CD4-positive, CD25-positive, alpha-beta regulatory T cell (primary cell): ENCODE measurements at places on chromosomes 7 and 10.
A peak's percentile ranks its signal among the peaks of the same experiment; 100 is the strongest.

DNA sequence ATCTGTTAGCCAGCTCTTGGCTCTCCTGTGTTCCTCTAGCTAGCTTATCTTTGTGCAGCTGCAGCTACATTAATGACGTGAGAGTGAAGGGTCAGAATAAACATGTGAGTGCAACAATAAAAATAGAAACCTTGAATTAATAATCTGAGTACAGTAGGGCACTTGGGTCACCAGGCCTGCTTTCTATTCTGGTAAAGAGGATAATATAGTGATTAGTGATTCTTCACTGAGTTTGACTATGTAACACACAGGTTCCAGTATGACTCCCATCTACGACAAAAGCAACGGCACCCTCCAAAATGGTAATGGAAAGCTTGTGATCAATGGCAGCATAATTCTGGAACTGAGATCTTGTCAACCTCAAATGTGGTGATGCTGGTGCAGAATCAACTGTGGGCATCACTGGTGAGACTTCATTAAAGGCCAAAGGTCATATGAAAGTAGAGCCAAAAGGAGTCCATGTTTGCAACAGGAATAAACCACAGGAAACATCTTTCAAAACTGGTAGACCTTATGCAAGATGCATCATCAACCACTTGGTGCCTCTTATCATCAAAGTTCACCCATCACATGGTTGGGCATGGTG is 77.6 kb downstream of the NRBF2 start:
- DNase-seq = no peak

DNA sequence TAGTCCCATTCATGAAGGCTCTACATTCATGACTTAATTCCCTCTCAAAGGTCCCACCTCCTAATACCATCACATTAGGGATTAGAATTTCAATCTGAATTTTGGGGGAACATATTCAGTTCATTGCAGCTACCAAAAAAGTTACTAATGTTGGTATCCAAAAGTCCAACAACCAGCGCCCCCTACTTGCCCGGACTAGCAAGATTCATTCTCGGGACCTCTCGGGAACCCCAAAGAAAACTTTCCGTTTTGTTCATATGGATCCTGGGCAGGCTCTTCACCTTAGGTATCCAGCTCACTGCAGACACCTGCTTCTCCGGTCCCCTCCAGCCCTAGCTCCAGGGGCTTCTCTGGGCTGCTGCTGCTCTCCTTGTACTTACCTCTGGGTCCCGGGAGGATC is 8.9 kb upstream of the GRK5 start:
- peak; percentile 32 for DNase-seq

GRCh38 chr10:70500812-70501301 is 22.3 kb downstream of the PALD1 start:
- no peak for DNase-seq

GRCh38 chr10:23432639-23433038 is 6.2 kb upstream of the OTUD1 start:
- DNase-seq = no peak

DNA sequence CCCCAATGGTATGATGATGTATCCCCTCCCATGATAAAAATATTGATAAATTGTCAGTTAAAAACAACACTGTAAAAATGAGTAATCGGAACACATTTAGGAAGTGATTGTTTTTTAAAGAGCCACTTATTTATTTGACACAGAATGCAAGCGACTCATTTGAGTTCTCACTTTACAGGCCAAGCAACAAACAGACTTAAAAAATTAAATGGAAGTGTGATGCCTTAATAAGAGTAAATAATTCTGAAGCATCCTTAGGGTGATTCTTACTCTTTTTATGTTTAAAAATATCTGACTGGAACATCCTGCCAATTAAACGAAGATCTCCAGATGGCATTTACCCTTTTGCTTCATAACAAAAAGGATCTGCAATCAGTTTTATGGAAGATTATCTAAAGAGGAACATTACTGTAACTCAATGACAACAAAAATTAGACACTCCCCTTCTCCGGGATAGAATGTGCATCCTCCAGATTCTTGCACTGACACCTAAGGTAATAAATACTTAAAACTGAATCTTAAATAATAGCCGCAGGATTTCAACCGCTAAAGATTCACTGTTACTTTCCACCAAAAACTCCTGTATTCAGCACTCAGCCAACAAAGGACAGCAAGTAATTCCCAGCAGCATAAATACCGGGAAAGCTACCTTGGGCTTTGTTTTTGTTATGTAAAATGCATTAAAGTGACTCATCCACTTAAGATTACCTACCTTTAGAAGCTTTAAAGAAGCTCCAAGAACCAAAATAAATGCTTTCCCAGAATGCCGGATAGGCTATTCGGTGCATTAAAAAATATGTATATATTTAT is 1.7 kb downstream of the CACNA2D1 start:
- DNase-seq = no peak

GRCh38 chr7:74475987-74476350 is 22.3 kb downstream of the GTF2IRD1 start:
- DNase-seq = no peak

- DNase-seq = no peak
Measured at GRCh38 chr7:37372750-37373149, 75.9 kb downstream of the ELMO1 start.

DNA sequence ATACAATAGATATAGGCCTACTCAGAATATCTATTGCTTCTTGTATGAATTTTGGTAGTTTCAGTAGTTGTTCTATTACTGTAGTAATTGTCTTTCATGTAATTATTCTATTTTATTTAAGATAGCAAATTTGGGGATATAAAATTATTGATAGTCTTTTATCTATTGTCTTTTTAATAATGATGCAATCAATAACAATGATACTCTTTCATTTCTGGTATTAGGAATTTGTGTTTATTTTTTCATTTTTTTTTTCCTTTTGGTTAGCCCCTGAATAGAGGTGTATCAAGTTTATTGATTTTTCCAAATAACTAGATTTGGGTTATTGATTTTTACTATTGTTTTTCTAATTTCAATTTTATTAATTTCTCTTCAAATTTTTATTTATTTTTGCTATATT is 1503.7 kb downstream of the REEP3 start:
- DNase-seq = no peak

- DNase-seq = no peak
Measured at GRCh38 chr7:147509541-147510200, 1080.9 kb upstream of the C7orf33 start.

DNA sequence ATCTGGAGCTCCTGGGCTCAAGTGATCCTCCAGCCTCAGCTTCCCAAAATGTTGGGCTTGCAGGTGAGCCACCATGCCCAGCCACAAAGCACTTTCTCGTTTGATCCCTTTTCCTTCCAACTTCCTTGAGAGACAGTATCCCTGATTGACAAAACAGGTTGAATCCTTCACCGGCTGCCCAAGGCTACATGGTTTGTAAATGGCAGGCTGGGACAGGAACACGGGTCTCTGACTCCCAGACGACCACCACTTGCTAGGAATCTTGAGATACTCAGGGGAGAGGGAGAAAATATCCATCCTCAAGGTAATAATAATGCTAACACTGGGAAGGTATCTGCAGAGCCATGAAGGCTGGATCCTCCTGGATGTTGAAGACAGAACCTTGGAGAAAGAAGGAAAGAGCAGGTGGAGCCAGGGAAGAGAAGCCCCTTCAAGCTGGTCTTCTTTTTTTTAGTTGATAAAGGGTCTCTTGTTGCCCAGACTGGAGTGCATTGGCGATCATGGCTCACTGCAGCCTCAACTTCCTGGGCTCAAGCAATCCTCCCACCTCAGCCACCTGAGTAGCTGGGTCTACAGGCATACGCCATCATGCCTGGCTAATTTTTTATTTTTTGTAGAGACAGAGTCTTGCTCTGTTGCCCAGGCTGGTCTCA is 19.8 kb downstream of the MMRN2 start:
- no peak for DNase-seq

- DNase-seq = no peak
Measured at GRCh38 chr7:3289996-3290395, 11.1 kb upstream of the SDK1 start.

DNA sequence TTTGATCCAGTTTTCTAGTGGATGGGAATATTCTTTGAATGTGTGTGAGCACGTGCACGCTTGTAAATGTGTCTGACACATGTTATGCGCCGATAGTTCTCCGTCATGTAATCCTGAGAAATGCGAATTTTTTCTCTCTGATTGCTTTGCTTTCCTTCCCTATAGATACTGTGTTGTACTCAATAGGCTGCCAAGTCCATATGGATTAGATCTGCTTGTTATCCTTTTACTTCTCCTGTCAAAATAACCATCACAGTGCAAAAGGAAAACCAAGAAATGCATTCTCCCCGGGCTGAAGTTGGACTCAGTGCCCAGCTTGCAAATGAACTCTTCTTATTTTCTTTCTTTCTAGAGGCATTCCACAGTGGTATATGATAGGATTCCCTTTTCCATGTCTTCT is 131.9 kb downstream of the KIAA1217 start:
- DNase-seq = no peak

- no peak for DNase-seq
Measured at GRCh38 chr10:47402641-47403301, 18.7 kb upstream of the ZNF488 start.

- DNase-seq = no peak
Measured at GRCh38 chr7:25978466-25978865, 173.5 kb upstream of the NFE2L3 start.

GRCh38 chr7:13800694-13801448 is 188.6 kb downstream of the ETV1 start:
- DNase-seq = no peak
